Thymus (tissue), 14 donors: ENCODE measurements at places on chromosomes 11 and 22. TPM values are rescaled to one million over a fixed set of nuclear protein-coding genes. Genes with fewer than 3 reads are reported as not detected.

DNA sequence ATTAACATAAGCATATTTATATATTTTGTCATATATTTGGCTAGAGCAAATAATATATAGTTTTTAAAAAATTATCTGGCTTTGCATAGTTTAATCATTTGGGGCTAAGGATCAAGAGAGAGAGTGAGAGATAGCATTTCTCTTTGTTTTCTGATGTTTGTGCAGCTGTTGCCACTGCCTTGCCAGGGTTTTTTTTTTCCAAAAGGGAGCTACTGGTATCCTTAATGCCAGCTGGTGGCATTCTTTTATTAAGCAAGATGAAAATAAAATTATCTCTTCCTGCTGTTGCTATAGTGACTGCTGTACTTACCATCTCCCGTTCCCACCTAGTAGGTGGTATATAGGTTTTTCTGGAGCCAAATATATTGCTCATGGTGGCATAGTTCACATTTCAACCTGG is 793.3 kb upstream of the ARHGAP42 start:
- DNase-seq: no peak
- no peaks in the 10 kb centered on the region for H3K4me1 ChIP-seq
- H3K4me3 ChIP-seq: no peak overlapping the region
- H3K27me3 ChIP-seq: no peaks in the 10 kb centered on the region
- H3K36me3 ChIP-seq: no peaks in the 10 kb centered on the region
- H3K27ac ChIP-seq: no peak overlapping the region

GRCh38 chr11:134645576-134645975 is 233.5 kb upstream of the B3GAT1 start:
- no peaks in the 10 kb centered on the region for H3K36me3 ChIP-seq
- no peaks in the 10 kb centered on the region for H3K4me1 ChIP-seq
- no peak overlapping the region for H3K4me3 ChIP-seq
- H3K27ac ChIP-seq: no peak overlapping the region

Gene BRMS1
- polyA plus RNA-seq: 63.0 TPM

GRCh38 chr11:975827-976226 is 50.2 kb downstream of the AP2A2 start:
- peaks cover 81% of the 10 kb centered on the region for H3K36me3 ChIP-seq
- H3K27ac ChIP-seq: no peak overlapping the region
- DNase-seq: no peak
- no peak overlapping the region for H3K4me3 ChIP-seq
- no peaks in the 10 kb centered on the region for H3K27me3 ChIP-seq
